Stimulated activated CD4-positive, alpha-beta T cell treated with anti-CD3 and anti-CD28 coated beads, Interleukin-12 subunit alpha, Interleukin-12 subunit beta, amount 100 ng/mL, for 48 hours (primary cell): ENCODE measurements at places on chromosomes 12 and 14.
A peak's percentile ranks its signal among the peaks of the same experiment; 100 is the strongest.

DNA sequence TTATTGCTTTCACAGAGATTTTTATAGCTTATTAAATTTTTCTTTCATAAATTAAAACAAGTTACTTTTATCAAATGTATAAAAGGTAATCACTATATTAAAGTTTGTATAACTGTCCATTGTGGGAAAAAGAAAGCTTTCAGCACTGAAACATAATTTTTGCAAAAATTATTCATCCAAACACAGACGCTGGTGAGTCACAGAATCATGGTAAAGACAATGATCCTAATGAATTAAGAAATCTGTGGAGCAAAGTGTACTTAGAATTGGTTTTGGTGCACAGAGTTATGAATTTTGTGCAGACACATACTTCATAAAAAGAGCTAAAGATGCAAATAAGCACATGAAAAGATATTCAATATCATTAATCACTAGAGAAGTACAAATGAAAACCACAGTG, 31.7 kb upstream of the C2CD5 start:
- DNase-seq: no peak

- no peak for DNase-seq
Measured at GRCh38 chr14:75142494-75142893, 15.6 kb upstream of the NEK9 start.

GRCh38 chr12:106753526-106753925, 21.0 kb upstream of the RIC8B start:
- DNase-seq: peak; percentile 44

GRCh38 chr14:49512147-49512551, 74.0 kb downstream of the RPS29 start:
- no peak for DNase-seq

DNA sequence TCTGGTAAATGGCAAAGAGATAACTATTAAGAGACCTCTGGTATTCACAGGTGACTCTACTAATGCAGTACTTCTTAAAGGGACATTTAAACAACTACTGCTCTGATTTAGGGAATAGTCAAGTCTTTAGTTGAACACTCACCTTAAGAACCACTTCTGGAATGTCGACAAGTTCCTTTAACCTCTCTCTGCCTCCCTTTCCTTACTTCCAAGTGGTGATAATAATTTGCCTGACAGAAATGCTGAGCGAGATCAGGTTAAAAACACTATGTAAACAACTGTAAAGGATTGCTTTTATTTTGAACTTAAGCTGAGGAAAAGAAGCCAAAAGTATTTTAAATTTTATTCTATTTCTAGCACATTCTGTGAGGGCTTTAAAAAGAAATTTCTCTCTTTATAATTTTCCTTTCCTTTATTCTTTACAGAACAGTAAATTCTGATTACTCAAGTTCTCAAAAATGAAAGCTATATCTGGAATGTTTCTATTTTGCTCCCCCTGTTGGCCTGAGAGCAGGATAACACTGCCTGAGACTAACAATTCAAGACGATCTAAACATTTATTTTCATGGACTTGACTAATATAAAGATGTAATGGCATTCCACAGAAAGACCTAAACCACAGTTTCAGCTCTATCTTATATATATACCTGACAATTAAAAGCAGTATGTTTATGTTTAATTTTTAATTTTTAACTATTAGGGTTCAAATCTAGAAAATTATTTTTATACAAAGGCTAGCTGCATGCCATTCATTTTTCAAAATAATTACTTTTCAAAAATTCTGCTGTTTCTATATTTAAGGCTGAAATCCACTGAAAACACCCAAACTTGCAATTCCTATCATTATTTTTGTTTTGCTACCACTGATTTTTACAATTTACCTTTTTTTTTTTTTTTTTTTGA, 29.2 kb downstream of the ZCCHC8 start:
- no peak for DNase-seq

- DNase-seq: no peak
Measured at GRCh38 chr14:54893151-54893760, 9.4 kb downstream of the GCH1 start.

DNA sequence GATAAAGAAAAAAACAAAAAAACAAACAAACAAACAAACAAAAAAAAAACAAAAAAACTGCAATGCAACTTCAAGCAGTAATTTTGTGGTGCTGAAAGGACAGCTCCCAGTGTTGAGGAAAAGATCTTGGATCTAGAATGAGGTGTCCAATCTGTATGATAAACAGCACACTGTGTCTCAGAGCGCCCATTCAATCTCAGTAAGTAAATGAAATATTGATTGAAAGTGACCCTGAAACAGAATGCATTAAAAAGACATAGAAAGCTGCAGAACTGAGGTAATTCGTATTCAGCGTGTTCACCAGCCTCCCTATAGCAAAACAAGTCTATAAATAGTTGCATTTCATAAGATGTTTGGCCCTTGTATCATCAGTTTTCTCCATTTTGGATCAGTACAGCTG, 153.0 kb downstream of the NOVA1 start:
- DNase-seq: no peak

DNA sequence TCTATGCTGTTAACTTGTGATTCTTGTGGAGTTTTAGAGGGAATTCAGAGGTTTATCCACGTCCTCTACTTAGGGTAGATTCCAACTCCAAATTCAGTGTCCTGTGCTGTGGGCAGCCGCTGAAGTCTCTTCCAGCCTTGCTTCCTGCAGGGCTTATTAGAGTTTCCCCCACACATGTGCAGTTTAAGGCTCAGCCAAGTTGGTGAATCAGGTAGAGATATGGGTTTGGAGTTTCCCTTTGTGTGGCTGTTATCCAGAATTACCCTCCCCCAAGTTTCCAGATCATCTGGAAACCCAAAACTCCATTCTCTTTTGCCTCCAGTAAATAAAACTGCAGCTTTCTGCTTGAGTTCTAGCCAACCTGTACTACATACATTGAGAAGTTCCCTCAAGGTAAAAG, 853.7 kb downstream of the GALC start:
- DNase-seq: no peak

DNA sequence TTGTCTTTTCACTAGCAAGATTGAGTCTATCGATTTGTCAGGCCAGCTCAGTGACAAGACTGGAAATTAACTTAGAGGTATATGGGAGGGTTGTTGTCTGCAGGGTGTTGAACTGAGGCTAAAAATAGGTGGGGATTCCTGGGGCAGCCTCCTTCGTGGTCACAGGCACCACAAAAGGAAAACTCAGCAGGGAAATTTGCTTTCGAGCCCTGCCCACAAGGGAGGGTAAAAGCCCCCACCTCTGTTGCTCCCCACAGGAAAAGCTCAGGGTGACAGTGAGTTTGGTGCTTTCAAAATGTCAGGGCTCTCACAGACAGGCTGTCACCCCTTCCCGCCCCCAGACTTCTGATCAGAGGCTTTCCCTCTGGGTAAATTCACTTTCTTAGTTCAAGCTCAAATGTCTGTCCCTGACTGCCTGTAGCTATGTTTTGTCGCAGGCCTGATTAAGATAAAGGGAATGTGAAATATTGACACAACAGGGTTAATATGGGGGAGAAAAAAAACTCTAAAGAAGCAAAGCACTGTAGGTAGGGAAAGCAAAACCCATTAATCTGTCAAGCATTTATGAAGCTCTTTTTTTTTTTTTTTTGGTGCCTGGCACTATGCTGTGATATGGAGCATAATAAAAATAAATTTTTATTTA, 11.7 kb upstream of the NFKBIA start:
- DNase-seq: peak; percentile 60

DNA sequence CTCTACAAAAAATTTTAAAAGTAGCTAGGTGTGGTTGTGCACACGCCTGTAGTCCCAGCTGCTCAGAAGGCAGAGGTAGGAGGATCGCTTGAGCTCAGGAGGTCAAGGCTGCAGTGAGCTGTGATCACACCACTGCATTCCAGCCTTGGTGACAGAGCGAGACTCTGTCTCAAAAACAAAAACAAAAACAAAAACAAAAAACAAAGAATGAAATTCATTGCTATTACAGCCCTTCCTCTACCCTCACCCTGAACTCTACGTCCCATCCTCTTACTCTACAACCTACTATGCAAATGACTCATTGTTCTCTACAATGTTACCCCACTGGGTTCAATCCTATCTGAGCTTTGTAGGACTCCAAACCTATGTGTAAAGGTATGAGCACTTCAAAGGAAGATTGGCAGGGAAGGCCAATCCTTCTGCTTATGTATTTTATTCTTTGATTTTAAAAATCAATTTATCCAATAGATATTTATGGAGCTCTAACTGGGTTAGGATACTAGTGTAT, 39.3 kb downstream of the NINJ2 start:
- DNase-seq: no peak

DNA sequence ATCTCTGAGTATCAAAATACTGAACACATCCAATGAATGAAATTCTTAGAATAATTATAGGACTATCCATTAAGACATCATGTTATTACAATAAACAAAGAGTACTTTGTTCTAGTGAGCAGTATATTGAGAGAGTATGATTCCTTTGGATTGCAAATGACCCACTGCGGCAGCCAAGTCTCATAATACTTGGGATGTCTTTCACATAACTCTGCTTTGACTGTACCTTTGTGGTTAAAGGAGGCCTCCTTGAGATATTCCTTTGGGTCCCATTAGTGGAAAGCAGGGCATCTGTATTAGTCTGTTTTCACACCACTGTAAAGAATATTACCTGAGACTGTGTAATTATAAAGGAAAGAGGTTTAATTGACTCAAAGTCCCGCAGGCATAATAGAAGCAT, 593.8 kb downstream of the TRHDE start:
- DNase-seq: no peak

DNA sequence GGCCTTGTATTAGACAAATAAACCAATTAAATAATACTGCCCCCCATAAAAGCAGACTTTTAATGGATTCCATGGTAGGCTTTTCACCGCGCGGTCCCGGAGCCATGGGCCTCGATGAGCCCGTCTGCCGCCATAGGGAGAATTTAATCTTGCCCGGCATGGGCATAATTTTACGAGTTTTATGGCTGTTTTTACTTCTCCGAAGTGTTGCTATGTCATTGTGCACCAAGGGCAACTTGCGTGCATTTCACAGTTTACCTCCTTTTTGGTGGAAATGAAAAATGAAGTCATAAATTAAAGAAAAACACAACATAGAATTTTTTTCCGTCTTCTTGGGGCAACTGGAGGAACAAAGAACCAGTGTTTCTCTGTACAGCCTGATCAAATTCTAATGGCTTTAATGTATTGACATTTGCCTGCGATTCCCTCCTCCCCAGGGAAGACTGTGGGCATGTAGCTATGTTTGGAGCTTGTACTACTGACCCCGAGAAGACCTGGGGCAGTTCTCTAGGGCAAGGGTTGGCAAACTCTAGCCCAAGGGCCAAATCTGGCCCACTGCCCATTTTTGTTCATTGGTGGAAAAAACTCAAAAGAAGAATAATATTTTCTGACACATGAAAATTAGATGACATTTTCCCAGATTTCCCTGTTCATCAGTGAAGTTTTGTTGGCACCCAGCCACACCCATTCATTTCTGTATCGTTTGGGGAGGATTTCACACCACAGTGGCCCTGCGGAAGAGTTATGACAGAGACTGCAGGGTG, 142.7 kb downstream of the CHST11 start:
- DNase-seq: no peak

DNA sequence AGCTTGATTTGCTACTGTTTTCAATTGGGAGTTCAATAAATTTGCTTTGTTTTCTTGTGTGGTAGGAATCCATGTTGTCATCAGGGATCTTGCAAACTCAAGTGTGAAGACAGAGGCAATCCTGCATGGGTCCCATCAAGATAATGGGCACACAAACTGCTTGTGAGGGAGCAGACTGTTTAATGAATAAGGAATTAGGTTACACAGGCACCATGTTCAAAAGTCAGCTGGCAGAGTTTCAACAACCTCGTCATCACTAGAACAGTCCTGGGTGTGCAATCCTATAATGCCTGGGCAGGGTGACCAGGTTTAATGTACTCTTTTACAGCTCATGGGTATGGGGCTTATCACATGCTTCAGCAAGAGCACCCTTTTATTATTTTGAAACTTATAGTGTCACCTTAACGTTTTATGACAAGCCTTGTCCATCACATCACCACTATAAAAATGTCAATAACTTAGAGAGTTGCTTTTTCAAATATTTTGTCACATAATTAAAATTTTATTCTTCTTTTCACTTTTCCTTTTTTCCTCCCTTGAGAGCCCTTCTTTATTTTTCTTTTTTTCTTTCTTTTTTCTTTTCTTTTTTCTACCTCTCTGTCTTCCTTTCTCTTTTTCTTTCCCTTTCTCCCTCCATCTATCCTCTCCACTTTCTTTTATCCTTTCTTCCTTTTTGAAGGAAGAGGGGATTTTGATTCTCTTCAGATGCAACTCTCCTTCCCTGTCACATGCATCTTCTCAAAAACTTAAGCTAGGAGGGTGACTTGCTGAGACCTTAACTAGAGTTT, 252.2 kb upstream of the ATP2B1 start:
- DNase-seq: no peak

- peak; percentile 24 for DNase-seq
Measured at GRCh38 chr14:69879175-69880043, at the start of gene SMOC1. SMOC1 (plus strand) TSS chr14:69879416; CDS start chr14:69879679, 263 bp downstream.

DNA sequence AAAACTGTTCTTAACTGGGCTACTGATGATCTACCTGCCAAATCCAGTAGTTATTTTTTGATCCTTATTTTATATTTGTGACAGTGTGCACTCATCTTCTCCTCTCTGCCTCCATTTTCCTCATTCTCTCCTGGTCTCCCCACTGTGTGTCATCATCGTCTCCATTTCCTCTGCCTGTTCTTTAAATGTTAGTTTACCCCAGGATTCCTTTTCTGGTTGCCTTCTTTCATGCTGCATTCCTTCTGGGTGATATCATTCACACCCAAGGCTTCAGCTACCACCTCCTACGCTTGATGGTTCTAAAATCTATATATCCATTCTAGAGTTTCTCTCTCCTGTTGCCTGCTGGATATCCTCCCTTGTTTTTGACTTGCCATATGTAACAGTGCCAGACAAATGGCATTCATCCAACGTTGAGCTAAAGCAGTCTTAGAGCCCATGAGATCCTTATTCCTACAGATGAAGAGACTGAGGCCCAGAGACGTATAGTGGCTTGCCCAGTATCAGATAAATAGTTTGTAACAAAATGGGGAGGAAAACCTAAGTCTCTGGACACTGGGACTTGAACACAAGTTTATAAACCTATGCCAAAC, 109.5 kb downstream of the DIP2B start:
- DNase-seq: no peak

DNA sequence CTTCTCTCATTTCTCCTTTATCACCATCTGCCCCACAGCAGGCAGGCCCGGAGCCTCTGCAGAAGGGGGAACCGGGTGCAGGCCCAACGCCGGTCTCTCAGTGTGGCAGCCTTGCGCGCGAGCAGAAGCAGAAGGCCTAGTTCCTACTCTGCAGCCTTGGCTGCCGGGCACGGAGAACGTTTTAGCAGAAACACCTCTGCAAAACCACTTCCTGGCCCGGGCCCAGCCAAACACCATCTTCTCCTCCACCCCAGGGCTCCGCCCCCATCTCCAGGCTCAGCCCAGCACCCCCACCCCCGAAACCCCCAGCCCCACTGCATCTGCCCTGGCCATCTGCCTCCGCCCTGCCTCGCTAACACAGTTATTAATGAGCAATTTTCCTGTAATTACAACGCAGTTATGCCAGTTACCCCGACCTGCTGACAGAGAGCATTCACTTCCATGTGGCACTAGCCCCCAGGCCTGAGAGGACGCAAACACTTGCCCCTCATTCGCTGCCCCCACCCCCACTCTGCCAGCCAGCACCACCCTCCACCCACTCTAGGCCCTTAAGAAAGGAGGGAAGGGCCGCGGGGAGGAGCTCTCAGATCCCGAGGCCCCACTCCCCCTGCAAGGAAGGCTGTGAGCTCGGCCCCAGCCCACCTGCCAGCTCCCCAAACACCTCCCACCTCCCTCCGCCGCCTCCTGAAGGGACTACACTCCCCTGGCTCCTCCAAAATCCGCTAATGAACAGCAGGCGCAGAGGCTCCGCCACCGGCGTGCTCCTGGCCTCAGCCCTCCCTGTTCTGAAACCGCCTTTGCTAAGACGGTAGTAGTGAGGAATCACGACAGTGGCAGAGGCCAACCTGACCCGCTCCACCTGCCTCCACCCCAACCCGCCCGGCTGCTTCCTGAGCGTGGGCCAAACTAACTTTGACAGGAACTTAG, 44.7 kb upstream of the FBRSL1 start:
- DNase-seq: peak; percentile 81
